Activated naive CD4-positive, alpha-beta T cell (primary cell): ENCODE measurements at places on chromosomes 13 and 19.

- DNase-seq: no peak
Observed at GRCh38 chr13:114096811-114097211, 35.6 kb downstream of the RASA3 start.

DNA sequence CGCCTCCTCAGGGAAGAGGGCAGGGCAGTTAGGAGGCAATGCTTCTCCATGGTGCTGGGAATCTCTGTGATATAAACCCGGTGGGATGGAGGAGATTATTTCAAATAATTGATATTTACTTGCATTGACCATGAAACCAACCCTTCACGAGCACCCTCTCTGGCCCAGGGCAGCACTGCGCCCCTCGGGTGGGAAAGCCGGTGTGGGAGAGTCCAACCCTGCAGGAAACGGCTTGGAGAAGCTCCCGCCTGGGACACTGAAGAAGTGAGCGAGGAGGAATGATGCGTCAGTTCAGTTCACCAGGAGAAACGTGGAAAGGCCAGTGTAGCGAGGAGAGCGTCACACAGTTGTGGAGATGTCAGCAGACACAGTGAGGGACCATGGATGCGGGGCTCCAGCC, 99.9 kb downstream of the COL4A2 start:
- no peak for DNase-seq

GRCh38 chr13:28411831-28412353, 83.0 kb downstream of the FLT1 start:
- no peak for DNase-seq

GRCh38 chr13:97258801-97259200, 36.7 kb downstream of the MBNL2 start:
- DNase-seq: no peak

DNA sequence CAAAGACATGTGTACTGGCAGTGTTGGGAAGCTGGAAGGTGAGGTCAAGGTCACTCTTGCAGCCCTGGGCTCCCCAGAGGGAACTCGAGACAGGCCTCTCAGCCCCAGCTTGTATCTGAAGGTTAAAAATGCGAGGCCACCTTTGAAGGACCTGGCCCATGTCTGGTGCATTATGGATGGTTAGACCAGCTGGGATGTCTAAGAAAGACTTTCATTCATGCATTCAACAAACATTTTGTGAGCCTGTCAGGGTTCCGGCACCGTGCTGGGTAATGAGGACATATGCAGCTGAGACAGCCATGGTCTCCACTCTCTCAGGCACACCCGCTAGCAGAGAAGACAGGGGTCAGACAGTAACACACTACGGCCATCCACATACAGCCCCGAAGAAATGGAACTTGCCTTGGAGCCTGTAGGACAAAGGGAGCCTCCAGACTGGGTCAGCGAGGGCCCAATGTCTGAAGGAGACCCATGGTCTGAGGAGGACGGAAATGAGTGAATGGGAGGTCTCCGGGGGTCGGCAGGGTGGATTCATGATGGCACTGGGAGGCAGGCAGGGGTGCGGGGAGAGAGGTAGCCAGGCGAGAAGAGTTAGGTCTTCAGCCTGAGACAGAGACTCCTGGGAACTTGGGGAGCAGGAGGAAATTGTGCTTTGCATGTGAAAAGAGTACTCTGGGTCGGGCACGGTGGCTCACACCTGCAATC, 19.0 kb downstream of the VSTM2B start:
- DNase-seq: no peak

- no peak for DNase-seq
Observed at GRCh38 chr13:76822698-76823267, 63.4 kb downstream of the KCTD12 start.

DNA sequence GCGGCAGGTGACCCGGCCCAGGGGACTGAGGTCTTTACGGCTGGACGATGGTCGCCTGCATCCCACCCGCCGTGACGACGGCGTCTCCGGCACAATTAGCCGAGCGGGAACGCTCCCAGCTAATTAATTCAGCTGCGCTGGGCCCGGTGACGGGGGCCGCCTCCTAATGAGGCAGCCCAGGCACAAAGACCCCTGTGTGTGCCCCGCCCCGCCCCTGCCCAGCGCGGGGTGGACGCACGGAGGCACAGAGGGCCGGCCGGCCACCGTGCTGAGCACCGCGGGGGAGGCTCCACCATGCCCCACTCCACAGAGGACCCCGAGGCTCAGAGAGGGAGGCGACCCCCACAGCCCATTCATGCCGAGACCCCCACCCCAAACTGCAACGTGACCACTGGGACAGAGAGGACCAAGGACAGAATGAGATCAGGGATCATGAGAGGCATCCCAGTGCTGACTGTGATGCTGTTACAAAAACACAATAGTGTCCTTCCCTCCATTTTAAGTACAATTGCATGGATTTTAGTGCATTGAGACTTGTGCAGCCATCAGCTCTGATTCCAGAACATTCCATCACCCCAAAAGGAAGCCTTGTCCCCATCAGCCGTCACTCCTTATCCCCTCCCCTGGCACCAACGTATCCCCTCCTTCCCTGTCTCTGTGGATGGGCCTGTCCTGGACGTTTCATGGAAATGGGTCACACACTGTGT, 17.0 kb downstream of the EFNA2 start:
- no peak for DNase-seq

DNA sequence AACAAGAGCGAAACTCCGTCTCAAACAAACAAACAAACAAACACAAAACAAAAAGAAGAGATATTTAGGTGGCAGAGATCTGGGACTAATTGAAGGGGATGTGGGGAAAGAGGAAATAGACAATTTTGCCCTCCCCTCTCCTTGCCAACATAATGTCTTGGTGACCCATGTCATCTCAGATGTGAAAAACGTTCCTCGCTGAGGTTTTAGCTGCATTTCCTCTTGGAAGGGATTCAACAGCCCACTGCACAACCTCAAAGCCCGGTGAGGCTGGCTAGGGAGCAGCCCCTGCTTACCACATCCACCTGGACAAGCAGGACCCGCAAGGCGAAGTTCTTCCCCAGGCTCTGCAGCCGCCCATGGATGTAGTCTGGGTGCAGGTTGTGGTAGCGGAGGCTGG, 4.9 kb downstream of the ERCC1 start:
- DNase-seq: no peak

DNA sequence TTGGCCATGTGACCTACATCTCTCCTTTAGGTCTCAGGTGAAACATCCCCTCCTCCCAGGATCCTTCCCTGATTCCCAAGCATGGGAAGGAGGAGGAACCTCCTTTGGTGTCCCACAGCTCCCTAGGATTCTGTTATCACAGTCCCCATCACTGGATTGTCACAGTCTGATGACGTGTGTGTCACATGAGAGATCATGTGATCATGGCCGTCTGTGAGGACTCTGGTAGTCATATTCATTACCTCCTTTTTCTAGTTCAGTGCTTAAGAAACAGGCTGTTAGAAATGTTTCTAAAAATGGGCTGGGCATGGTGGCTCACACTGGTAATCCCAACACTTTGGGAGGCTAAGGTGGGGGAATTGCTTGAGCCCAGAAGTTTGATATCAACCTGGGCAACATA, 3.0 kb downstream of the DHX34 start:
- DNase-seq: no peak
